Stimulated activated CD4-positive, alpha-beta T cell treated with anti-CD3 and anti-CD28 coated beads, Interleukin-15, amount 100 ng/mL, for 1 hour (primary cell): ENCODE measurements at places on chromosomes 6 and 20.

DNA sequence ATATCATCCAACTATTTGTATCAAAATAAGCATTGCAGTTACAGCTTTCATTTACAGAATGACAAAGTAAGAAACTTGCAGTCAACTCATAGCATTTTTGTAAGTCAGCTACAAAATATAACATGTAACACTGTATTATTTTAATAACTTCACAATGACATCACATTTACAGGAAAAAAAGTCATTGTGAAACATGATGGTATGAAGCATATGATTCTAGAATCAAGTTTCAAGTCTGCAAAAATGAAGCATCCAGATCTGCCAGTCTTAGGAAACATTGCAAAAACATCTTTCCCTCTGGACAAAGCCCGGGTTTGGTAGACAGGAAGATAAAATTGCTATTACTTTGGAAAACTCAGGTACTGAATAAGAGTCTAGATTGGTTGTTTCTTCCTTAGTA lies 263.9 kb upstream of the NT5E start:
- no peak for DNase-seq

DNA sequence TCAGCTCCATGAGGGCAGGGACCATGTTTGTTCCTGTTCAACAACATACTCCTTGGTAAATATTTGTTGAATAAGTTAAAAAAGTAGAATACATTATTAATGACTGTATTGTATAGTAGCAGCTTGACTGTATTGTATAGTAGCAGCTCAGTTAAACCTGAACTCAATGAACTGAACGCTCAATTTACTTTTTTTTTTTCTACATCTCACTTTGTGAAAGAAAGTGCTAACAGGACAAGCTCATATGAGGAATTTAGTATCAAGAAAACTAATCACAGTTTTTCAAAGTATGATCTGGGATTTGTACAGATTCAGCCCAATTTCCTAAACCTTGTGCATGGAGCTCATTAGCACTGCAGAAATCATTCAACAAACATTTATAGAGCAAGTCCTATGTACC lies 38.8 kb upstream of the NR2E1 start:
- DNase-seq, result no peak

DNA sequence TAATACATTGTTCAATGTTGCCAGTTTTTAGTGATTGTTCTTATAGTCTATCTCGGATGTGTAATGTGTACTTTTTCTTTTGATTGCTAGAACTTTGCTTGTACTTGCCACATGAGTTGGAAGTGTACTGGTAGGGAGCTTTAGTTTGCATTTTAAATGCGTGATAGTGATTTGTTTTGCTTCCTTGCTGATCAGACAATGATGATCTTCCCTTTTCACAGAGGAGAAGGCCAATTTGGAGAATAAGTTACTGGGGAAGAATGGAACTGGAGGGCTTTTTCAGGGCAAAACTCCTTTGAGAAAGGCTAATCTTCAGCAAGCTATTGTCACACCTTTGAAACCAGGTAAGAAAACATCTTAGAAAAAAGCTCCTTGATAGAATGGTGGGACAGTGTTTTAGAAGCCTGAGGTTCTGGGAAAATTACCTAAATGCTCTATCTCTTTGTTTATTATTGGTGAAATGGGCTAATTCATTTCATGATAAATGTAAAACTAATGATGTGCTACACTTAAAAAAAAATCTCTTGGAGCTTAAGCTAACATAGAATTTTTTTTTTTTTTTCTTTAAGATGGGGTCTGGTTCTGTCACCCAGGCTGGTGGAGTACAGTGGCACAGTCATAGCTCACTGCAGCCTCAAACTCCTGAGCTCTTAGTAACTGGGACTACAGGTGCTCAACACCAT lies 20.9 kb downstream of the TPX2 start:
- no peak for DNase-seq

DNA sequence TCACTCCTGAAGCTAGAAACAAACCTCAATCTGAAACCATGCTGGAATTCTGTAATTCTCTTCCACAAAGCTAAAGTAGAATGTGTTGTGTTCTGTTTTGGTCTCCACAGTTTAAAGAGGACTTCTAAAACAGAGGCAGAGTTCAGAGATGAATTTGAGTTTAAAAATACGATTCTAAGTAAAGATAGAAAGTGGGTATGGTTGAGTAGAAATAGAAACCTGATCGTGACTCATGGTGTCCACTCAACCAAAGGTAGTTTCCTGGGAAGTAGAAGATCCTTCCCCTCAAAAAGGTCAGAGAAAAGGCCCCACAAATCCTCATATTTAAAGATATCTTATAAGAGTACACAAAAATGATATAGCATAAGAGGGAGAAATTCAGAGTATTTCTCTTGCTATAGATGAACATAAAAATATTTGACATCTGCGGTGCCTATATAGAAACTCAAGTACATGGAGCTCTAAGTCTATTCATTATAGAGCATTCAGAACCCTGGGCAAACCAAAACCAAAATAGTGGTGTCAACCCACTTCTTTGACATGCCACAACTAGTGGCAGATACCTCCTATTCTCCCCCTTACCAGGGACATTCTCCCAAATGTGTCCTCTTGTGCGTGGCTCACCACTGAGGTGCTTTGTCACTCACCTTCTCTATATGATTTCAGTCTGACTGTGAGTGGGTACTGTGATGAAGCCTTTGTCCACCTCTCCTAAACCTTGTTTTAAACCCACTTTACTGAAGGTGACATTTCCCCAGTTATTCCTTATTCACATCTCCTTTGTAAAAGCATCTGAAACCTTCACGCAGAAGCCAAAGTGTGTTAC lies 84.5 kb downstream of the PLCB1 start:
- DNase-seq, result no peak

- DNase-seq, result no peak
These were observed 157.9 kb downstream of the FOXC1 start for GRCh38 chr6:1767481-1768246.

DNA sequence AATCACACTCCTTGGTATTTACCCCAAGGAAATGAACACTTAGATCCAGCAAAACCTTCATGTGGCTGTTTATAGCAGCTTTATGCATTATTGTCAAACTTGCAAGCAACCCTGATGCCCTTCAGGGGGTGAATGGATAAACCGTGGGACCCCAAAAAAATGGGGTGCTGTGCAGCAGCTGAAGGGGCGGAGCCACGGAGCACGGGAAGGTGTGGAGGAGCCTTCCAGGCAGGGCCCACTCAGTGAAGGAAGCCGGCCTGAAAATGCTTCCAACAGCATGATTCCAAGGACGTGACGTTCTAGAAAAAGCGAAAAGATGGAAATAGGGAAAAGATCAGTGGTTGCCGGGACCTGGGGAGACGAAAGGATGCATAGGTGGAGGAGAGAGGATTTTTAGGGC lies 25.6 kb upstream of the FRMD1 start:
- DNase-seq, result no peak

DNA sequence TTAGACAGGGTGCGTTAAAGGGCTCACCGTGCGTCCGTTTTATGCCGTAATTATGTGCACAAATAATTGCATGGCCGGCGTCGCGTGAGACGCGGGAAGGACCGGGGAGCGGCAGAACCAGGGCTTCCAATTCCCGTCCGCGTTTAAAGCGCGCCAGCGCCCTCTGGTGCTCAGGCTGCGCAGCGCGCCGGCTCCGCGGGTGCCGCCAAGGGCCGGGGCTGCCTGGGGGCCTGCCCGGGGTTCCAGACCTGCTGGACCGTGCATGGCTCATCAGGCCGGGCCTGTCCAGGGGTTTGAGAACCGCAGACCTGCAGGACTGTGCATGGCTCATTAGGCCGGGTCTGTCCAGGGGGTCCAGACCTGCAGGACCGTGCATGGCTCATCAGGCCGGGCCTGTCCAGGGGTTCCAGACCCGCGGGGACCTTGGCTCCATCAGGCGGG lies 369.0 kb downstream of the THBS2 start:
- peak; percentile 69 for DNase-seq
